Transverse colon (tissue), 4 donors: ENCODE measurements at places on chromosomes 2 and 18. TPM values are rescaled to one million over a fixed set of nuclear protein-coding genes. Genes with fewer than 3 reads are reported as not detected.

DNA sequence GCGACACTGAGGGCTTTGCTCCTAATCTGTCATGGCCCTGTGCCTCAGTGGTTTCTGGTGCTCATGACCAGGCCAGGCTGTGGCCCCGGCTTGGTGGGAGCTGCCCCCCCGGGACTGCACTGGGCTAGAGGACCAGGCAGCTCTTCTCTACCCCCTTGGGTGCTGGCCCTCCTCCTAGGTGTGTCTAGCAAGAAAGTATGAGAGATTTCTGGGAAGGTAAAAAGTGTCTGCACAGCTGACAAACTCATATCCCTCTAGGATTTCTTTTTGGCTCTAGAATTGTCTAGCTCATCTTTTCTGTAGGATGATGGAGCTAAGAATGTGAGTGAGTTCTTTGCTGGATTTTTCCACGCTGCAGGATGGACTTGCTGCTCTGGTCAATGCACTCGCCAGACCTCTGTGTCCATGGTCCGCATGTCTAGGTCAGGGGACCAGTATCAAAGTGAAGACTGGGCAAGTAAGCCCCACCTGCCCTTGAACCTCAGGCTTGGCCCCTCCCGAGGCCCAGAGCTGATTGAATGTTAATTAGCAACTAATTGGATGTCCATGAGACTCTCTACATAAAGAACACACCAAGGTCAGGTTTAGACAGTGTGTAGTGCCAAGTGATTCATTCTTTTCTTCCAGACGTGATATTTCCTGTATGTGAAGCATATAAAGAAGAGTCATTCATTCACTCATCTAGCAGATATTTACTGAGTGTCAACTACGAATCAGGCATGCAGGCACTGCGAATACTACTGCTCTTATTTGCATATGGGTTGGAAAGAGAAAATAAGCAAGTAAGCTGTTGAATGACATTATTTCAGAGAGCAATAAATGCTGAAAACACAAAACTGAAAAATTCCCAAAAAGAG, 15.6 kb upstream of the PSD4 start:
- H3K4me3 ChIP-seq: peak overlapping the region; percentile 50
- no peak for DNase-seq
- H3K36me3 ChIP-seq: no peaks in the 10 kb centered on the region
- H3K27ac ChIP-seq: peak overlapping the region; percentile 51
- peaks cover 16% of the 10 kb centered on the region for H3K4me1 ChIP-seq
- no peaks in the 10 kb centered on the region for H3K27me3 ChIP-seq

DNA sequence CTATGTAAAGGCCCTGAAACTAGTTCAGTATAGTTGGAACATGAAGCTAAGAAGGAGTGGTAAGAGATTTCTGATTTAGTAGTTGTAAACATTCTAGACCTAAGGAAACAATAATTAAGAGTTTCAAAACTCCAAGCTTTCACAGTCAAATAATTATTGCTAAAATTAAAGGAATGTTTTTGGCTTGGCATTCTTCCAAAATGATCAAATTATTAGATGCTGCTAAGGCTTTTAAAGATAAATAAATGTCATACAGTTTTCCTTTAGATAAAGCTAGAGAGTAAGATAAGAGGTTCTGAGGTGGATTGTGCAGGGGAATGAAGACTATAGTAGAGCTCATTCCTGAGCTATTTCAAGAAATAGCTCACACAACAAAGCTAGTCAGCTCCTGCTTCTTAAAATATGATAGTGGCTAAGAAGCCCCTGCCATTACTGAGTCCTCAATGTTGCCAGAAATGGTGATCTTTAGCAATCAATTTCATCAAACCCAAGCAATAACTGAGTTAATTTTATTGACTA, 45.3 kb downstream of the ZC3H15 start:
- H3K4me3 ChIP-seq: no peak overlapping the region
- H3K4me1 ChIP-seq: peaks cover 18% of the 10 kb centered on the region
- no peak overlapping the region for H3K27ac ChIP-seq

DTYMK gene
- 10.0 TPM for total RNA-seq

- no peaks in the 10 kb centered on the region for H3K27me3 ChIP-seq
- peaks cover 9% of the 10 kb centered on the region for H3K4me1 ChIP-seq
- H3K4me3 ChIP-seq: no peak overlapping the region
- DNase-seq: no peak
Measured at GRCh38 chr2:64918220-64918886, 70.8 kb upstream of the SLC1A4 start.

GRCh38 chr2:85996591-85996990, 107.8 kb upstream of the ST3GAL5 start:
- DNase-seq: no peak
- no peaks in the 10 kb centered on the region for H3K36me3 ChIP-seq
- H3K4me1 ChIP-seq: peaks cover 52% of the 10 kb centered on the region
- peak overlapping the region; percentile 81 for H3K27ac ChIP-seq
- no peak overlapping the region for H3K4me3 ChIP-seq
- H3K27me3 ChIP-seq: no peaks in the 10 kb centered on the region

ANKRD30B gene
- total RNA-seq: not detected

DNA sequence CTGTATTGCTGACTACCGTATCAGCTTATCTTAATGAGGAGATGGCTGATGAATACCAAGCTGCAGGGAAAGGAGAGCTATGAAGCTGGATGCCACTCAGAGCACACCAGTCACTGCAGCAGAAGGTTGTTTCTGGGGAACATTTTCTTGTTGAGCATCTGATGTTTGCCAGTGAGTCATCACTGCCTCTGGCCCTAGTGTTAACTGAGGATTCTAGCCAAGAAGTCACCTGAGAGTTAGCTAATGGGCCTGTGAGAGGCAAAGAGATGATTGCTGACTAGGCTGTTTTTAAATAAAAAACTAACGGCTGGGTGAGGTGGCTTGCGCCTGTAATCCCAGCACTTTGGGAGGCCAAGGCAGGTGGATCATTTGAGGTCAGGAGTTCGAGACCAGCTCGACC, 37.9 kb downstream of the CCDC150 start:
- H3K4me3 ChIP-seq: no peak overlapping the region
- DNase-seq: no peak
- no peaks in the 10 kb centered on the region for H3K27me3 ChIP-seq
- no peaks in the 10 kb centered on the region for H3K4me1 ChIP-seq

DNA sequence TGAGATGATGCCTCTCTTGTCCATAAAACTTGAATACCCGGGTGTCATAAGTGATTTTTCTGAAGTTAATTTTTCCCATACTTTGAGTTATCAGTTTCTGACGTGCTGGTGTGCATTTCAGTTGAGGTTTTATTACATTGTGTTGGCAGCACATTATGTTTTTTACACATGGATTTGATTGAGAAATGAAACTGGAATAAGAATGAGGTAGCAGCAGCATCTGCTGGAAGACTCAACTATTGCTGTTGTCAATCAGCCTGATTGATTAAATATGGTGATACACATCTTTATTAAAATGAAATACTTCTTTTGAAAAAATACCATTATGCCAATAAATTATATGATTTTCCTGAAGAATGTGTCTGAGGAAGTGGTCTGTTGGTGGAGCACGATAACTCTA, 60.5 kb downstream of the INSIG2 start:
- no peaks in the 10 kb centered on the region for H3K27me3 ChIP-seq
- H3K36me3 ChIP-seq: no peaks in the 10 kb centered on the region
- DNase-seq: no peak
- H3K27ac ChIP-seq: no peak overlapping the region
- no peaks in the 10 kb centered on the region for H3K4me1 ChIP-seq

DNA sequence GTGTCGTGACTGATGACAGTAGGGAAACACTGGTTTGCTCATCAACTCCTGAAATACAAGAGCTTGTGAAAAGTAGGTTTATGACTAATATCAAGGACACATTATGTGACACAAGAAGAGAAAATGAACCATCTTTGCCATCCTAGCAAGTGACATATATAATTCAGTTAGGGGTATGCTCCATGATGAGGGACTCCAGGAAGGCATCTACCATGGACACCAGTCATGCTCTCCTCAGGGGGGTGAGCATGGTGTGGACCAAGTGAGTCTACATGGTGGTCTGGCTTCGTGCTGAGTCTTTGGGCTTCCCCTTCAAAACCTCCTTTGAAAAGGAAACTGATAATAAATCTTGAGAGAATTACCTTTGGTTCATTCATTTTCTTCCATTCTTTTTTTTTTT, 11.7 kb upstream of the SERPINB5 start:
- H3K27ac ChIP-seq: no peak overlapping the region
- H3K27me3 ChIP-seq: no peaks in the 10 kb centered on the region

CMPK2 gene
- 4.9 TPM for total RNA-seq

REG3A gene
- total RNA-seq: not detected

DNA sequence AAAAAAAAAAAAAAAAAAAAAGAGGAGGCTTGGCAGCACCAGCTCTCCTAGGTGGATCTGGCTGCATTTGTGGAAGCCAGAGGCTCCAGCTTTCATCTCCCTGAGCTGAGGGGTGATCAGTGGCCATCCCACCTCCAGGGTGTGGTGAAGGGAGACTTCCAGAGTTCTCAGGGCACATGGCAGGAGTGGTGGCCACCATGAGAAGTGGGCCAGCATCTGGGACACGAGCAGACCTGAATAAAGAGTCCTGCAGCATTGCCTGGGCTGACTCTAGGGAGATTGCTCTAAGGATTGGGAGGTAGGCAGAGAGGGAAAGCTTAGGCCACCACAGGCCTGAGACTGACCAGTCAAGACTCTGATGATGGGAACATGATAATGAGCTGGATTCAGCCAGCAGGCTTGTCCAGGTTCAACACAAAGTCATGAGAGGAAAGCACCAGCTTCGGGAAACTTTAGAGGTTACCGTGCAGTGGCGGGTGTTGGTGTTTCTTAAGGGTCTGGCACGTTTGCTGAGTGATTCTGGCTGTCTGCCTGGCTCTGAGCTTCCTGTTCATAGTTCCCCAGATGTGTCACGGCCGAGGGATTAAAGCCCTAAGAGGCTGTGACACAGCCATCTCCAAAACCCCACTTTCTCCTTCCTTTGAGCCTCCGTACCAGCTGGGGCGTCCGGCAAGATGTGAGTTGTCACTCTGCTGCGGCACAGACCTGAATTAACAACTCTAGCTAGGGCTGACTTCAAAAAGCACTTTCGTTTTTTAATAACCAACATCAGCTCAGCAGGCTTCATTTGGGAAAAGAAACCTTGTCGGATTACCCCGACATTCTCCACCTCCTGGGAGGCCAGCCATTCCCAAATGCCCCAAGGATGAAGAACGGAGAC, 38.3 kb upstream of the IL1R1 start:
- H3K36me3 ChIP-seq: no peaks in the 10 kb centered on the region
- H3K27ac ChIP-seq: peak overlapping the region; percentile 70
- peak overlapping the region; percentile 20 for H3K4me3 ChIP-seq

- peak; percentile 37 for DNase-seq
- H3K4me3 ChIP-seq: no peak overlapping the region
- no peaks in the 10 kb centered on the region for H3K27me3 ChIP-seq
- no peaks in the 10 kb centered on the region for H3K36me3 ChIP-seq
Measured at GRCh38 chr18:45106331-45106774, 425.7 kb downstream of the SETBP1 start.

HAAO gene
- 4.0 TPM for total RNA-seq

IMP4 gene
- total RNA-seq: 77.0 TPM

GRCh38 chr2:34997779-34998178, 1357.8 kb upstream of the CRIM1 start:
- no peaks in the 10 kb centered on the region for H3K27me3 ChIP-seq
- H3K36me3 ChIP-seq: no peaks in the 10 kb centered on the region
- no peak for DNase-seq
- H3K4me1 ChIP-seq: no peaks in the 10 kb centered on the region

DNA sequence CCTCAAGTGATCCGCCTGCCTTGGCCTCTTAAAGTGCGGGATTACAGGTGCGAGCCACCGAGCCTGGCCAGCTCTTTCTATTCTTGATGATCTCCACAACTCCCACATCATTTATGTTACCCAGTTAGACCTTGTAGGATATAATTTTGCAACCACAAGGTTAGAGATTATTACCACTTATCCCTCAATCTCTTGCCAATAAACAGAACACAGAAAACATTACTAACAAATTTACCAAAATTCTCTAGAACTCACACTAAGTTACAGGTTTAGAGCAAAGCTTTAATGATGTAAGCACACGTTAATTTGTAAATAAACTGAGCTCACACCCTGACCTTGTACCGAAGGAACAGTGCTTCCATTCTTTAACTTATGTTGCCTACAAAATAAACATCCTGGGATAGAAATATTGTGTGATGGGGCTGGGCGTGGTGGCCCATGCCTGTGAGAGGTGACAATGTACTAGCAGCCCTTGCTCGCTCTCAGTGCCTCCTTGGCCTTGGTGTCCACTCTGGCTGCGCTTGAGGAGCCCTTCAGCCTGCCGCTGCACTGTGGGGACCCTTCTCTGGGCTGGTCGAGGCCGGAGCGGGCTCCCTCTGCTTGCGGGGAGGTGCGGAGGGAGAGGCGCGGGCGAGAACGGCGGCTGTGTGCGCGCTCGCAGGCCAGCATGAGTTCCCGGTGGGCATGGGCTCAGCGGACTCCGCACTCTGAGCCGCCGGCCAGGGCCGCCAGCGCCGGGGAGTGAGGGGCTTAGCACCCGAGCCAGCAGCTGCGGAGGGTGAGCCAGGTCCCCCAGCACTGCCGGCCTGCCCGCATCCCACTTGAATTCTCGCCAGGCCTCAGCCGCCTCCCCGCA, 42.1 kb upstream of the ITSN2 start:
- H3K4me3 ChIP-seq: no peak overlapping the region
- H3K4me1 ChIP-seq: no peaks in the 10 kb centered on the region
- H3K27ac ChIP-seq: no peak overlapping the region
- DNase-seq: peak; percentile 10

DNA sequence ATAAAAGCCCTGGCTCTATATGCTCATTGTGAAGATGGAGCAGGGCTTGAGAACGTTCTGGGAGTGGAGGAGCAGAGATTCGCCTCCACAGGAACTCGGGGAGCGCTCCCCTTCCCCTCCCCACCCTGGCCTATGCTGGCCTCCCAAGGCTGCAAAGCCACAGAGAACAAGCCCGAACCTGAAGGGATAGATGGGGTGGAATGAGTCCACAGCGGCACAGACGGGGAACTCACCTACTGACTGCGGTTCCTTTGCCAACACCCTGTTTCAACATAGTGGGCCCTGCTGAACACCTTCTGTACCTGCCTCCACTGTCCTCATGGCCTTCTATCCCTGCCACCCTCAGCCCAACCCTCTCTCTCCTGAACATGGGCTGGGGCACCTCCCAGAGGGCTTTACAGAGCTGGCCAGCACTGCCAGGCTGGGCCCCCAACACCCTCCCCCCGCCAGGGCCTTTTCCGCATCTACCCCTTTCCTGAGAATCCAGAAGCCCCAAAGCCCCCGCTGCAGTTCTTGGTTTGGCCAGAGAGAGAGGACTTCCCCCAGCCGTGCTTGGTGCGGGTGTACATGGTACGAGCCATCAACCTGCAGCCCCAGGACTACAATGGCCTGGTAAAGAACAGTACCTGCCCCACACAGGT, 41.5 kb downstream of the LMAN2L start:
- H3K27ac ChIP-seq: no peak overlapping the region
- no peaks in the 10 kb centered on the region for H3K27me3 ChIP-seq
- H3K36me3 ChIP-seq: no peaks in the 10 kb centered on the region
- H3K4me1 ChIP-seq: no peaks in the 10 kb centered on the region
- DNase-seq: no peak

PROKR1 gene
- 2.2 TPM for total RNA-seq

SAG gene
- total RNA-seq: not detected

DCC gene
- total RNA-seq: not detected

MROH2A gene
- not detected for total RNA-seq

GNAL gene
- 7.3 TPM for total RNA-seq

- no peak overlapping the region for H3K4me3 ChIP-seq
- H3K27me3 ChIP-seq: no peaks in the 10 kb centered on the region
- no peaks in the 10 kb centered on the region for H3K4me1 ChIP-seq
- DNase-seq: no peak
Measured at GRCh38 chr2:41697389-41697788, 350.4 kb upstream of the PKDCC start.
